ENCODE measurements at places on chromosomes 7 and 10.

DNA sequence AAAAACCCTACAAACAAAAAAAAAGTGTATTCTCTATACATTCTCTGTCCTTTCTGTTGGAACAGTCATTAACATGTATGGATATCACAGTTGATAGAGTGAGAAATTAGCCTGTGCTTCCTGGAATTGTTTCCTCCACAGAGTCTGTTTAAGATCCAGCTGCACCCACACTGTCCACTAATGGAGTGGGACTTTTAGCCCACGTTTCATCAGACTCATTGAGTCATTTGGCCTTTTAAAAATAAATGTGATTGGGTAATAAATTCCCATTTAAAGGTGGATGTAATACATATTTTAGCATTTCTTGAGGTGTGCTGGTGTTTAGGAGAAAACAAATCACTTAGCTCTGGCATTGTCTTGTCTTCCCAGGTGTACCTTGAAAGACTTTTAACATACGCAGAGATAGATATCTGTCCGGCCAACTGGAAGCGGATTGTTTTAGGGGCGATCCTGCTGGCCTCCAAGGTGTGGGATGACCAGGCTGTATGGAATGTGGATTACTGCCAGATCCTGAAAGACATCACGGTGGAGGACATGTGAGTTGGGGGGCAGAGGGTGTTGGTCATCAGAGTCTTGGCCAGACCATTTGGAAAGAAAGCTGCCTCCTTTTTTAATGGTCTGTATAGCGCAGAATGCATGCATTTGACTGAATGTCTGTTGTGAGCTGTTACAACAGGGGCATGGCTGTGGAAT lies 52.3 kb upstream of the GJD4 start:
- no peak for DNase-seq

GRCh38 chr7:43117095-43117494 lies 4.6 kb downstream of the HECW1 start:
- DNase-seq, result no peak

GRCh38 chr10:124903111-124903510 lies 38.8 kb upstream of the ZRANB1 start:
- DNase-seq, result no peak

DNA sequence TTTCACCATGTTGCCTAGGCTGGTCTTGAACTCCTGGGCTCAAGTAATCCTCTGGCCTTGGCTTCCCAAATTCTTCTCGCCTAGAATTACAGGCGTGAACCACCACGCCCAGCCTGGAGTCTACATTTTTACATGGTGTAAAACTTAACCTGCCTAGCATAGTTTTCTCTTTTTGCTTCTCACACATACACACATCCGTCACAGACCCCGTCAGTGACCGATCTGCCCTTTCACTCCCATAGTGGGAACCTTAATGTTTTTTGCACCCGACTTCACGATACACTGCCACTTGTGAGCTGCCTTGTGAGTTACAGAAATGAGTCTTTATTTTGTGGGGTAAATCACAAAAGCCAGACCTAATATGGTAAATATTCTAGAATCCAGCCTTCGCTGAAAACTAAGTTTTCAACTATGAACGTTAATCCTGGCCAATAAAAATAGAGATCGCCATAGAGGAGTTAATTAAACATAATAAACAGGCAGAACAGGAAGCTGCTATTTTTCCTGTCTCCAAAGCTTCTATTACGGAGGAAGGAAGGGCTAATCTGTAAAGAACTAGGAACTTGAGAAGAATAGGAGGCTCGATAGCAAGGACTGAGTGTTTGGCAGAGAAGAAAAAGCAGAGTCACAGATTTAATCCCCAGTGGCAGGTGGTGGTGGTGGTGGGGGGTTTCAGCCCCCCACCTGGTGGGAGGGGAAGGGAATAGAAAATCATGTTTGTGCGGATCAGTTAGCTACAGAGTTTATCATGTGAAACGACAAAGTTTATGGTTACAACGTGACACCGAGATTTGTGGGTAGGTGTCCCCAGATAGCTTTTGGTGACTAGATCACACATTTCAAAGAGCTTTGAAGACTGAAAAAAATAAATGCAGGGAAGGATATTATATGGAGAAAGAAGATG lies 14.7 kb upstream of the FAM171A1 start:
- DNase-seq, result no peak

- DNase-seq, result no peak
Observed at GRCh38 chr7:142405122-142405765, 147.4 kb upstream of the PRSS58 start.
